Stomach (tissue), 19 donors: ENCODE measurements at places on chromosomes 7 and 10.

DNA sequence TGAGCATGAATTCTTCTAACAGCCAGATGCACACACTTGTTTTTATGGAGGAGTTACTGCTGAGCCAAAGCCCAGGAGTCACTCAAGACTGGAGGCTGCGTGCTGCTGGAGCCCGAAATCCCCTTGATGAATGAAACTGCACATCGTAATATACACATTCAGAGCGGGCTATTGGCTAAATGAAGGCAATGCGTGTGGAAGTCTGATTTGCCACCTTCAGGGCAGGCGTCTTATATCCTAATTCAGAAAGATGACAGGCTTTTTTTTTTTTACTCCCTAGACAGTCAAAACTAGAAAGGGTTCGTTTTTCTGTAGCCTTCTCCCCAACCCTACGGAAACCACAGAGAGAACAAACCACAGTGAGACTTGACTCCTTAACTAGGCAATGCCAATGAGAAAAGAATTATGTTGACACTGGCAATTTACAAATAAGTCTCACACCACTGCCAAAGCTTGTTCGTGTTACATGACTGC lies 227.2 kb upstream of the KLF14 start:
- DNase-seq, result no peak

DNA sequence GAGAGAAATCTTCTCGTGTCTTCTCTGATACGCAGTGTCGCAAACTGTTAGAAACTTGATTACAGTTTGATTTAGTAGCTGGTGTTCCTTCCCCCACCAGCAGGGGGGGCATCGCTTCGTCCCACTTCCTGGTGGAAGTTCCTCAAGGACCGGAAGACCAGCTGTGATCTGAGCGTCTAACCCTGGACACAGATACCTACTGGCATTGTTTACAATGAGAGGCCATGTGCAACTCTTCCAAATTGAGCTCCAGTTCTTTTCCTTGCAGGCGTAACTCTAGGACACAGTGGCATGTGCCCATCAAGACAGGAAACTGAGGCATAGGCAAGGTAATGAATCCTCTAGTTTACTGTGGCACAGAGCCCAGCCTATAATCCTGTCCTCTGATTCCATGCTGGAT lies 219.0 kb downstream of the CCDC3 start:
- peak; percentile 47 for DNase-seq

DNA sequence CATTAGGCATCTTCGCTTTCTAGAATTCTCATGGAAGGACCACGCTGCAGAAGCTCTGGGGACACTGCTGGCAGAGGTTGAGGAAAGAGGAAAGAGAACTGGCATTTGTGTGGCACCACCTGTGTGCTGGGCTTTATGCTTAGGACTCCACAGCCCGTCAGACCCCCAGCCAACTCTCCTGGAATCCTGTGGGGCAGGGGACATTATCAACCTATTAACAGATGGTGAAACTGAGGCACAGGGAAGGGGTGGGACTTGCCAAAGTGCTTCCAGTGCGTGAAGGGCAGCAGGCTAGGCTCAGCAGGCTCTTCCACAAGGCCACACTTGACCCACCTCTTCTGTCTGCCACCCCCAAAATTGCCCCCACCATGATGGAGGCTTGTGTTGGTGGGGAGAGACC lies 46.8 kb downstream of the ZCCHC24 start:
- no peak for DNase-seq

DNA sequence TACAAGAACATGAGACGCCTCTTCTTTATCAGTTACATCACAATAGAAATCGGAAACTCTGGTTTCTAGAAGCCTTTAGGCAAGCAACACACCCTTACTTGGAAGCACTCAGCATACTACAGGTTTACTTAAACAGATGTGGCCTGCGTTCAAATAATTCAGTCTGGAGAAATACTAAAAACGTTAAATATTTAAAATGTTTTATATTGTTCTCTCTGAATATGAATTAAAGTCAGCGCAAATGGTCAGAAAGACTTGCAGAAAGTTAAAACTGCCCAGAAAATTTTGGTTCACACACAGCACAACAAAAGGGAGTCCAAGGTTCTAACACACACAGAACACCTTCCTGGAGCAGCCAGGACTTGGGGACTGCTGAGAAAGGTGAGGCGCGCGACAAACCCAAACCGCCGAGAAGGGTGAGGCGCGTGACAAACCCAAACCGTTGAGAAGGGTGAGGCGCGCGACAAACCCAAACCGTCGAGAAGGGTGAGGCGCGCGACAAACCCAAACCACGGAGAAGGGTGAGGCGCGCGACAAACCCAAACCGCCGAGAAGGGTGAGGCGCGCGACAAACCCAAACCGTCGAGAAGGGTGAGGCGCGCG lies 25.8 kb downstream of the ESYT2 start:
- DNase-seq, result no peak

- DNase-seq, result no peak
Observed at GRCh38 chr10:17805921-17806577, 3.1 kb upstream of the MRC1 start.

- peak; percentile 59 for DNase-seq
Observed at GRCh38 chr7:24907311-24907886, 72.6 kb downstream of the OSBPL3 start.

DNA sequence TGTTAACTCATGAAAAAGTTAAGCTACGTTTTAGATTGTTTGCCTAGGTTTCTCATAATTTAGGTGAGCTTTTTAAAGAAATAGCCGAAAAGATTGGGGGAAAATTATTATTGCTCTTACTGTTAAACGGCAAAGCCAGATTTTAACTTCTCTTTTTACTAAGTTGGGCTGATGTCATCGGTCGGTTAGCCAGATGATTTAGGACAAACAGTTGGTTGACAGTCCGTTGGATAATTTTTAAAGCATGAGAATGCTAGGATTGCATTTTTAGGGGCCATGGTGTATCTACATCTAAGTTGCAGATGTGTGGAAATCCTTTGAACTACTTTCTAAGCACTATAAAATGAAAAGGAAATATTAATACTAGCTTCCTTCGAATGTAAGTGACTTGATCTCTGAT lies 280.9 kb upstream of the AKR1E2 start:
- DNase-seq, result no peak

- peak; percentile 81 for DNase-seq
Observed at GRCh38 chr7:146116521-146117222, at the start of gene CNTNAP2. TSS of gene CNTNAP2 (plus strand) at chr7:146116801. CDS start at chr7:146116877, 76 bp downstream.

DNA sequence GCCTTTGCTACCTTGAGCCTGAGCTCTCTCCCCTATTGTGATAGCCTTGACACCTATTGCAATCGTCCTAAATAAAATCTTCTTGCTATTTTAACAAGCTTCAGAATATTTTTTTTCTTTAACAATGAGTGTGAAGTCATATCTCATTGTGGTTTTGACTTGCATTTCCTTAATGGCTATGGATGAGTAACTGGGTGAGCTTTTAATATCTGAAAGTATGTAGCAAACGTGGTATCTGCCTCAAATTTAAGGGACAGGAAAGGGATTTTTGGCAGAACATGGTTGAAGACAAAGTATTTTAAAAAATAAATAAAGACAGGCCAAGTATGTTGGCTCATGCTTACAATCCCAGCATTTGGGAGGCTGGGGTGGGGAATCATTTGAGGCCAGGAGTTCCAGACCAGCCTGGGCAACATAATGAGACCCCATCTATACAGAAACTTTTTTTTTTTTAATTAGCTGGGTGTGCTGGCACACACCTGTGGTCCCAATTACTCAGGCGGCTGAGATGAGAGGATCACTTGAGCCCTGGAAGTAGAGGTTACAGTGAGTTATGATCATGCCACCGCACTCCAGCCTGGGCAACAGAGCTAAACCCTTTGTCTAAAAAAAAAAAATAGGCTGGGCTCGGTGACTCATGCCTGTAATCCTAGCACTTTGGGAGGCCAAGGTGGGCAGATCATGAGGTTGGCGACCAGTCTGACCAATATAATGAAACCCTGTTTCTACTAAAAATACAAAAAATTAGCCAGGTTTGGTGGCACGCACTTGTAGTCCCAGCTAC lies 319.3 kb upstream of the NRP1 start:
- DNase-seq, result no peak

- DNase-seq, result no peak
Observed at GRCh38 chr7:135508883-135509588, 866 bp downstream of the CNOT4 start.

DNA sequence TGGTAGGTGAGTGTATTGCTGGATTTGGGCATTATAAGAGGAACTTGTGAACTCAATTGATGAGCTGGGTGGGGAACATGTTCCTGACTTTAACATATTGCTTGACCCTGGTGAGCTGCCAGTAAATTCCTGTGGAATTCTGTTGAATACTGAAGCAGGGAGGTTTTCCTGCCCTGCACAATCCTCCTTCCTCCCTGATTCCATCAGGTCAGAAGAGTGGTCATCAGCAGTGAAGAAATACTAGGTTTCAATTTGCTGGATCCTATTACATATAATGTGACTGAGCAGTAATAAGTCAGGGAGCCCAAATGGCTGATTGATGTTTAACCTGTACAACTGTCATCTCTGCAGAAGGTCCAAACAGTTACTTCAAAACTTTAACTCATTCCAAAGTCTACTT lies 581.2 kb downstream of the SUGCT start:
- no peak for DNase-seq

- DNase-seq, result no peak
Observed at GRCh38 chr7:80278737-80279136, 144.1 kb downstream of the GNAI1 start.

GRCh38 chr10:114363745-114364454 lies 40.4 kb downstream of the AFAP1L2 start:
- DNase-seq, result no peak

DNA sequence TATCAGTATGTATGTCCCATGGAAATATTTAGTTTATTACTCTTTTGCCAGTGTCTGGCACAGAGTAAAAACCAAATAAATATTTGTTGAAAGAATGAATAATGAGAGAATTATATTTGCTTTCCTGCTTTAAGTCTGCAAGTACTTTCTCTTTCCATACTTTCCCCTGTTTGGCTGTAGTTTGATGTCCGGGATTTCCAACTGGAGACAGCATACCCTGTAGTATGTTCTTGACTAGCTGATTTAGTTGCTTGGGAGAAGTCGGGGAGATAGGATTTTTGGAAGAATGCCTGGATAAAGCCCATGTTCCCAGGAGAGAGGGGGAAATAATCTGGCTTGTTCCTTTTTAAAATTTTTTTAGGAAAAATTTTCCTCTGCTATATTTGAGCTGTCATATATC lies 516.1 kb downstream of the CCSER2 start:
- no peak for DNase-seq

DNA sequence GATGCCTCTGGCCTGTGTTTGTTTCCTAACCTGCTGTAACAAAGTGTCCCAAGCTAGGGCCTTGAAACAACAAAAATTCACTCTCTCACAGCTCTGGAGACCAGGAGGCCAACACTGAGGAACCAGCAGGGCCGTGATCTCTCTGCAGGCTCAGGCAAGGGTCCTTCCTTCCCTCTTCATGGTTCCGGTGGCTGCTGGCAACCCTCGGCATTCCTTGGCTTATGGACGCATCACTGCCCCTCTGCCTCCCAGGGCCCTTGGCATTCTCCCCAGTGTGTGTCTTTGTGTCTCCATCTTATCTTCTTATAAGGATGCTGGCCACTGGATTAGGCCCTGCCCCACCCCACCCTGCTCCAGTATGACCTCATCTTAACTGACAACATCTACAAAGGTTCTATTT lies 17.0 kb downstream of the CNPY1 start:
- no peak for DNase-seq

- no peak for DNase-seq
Observed at GRCh38 chr10:125262409-125262808, 102.0 kb upstream of the CTBP2 start.

DNA sequence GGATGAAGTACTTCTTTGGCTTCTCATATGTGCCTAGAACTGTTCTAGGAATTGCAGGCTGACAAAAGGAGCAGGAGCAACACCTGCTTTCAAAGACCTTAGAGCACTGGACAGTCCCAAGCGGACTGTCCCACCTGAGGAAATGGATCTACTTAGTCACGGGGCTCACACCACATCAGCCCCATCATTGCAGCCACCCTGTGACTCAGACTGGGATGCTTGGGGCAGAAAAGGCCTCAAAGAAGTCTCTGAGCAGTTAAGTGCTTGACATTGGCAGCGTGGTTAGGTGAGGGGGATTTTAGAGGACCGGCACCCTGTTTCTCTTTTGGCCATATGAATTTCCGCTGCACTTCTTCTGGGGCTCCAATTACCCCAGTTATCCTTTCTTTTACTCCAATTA lies 256.6 kb downstream of the USP6NL start:
- no peak for DNase-seq

DNA sequence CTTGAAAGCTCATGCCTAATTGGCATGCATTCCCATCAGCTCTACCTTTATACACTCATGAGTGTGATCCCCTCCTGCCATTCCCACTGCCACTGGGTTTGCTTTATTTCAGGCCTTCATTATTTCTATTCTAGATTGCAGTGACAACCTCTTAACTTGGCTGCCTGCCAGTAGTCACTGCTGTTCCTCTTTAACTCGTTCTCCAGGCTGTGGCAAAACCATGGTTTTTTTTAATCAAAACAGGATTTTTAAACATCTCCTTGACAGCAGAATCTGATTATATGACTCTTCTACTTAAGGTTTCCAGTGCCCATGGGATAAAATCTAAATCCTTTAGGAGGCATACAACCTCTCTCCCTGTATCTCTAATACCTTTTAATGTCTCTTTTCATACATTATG lies 223.7 kb upstream of the PCDH15 start:
- DNase-seq, result no peak
